ENCODE measurements at places on chromosomes 7 and 10.
A peak's percentile ranks its signal among the peaks of the same experiment; 100 is the strongest.

- DNase-seq: no peak
Measured at GRCh38 chr10:92785118-92785517, 63.2 kb upstream of the EXOC6 start.

DNA sequence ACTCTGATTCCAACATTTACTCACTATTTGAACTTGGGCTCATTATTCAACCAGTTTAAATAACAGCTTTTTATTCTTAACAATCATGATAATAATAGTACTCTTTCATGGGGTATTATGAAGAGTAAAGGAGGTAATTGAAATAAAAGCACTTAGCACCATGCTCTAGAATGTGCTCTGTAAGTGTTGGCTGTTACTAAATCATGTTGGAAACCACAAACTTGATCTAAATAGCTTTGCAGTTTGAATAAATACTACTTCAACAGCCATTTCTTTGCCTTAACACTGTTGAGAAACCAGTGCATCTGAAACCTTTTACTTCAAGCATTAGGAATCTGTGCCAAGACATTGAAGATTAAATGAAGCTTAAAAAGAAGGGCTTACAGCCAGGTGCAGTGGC, 7.9 kb upstream of the UPF2 start:
- no peak for DNase-seq

- DNase-seq: peak; percentile 11
Measured at GRCh38 chr7:1059200-1060091, 15.1 kb downstream of the GPR146 start.

DNA sequence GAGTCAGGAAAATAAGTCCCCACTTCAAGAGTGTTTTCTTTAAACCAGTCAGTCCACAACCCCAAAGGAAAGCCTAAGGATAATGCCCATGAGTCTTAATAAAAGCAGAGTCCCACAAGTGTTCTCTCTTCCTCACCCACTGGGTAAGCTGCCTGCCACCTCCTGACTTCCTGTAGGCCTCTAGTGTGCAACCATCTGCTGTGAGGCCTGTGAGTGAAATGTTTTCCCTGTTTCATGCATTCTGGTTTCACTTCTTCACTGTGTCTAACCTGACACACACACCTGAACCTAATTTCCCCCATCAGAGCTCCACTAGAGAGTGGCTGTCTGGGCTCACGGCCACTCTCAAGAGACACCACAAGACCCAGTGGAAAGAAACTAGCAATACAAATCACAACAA, 38.9 kb upstream of the GDF10 start:
- no peak for DNase-seq

GRCh38 chr7:98418271-98418635, 17.4 kb upstream of the BAIAP2L1 start:
- DNase-seq: peak; percentile 68

- DNase-seq: peak; percentile 63
Measured at GRCh38 chr7:123367484-123368122, 166.8 kb downstream of the IQUB start.
